MV-4-11 (cell line): ENCODE measurements at places on chromosomes 7 and 10.
A peak's percentile ranks its signal among the peaks of the same experiment; 100 is the strongest.

DNA sequence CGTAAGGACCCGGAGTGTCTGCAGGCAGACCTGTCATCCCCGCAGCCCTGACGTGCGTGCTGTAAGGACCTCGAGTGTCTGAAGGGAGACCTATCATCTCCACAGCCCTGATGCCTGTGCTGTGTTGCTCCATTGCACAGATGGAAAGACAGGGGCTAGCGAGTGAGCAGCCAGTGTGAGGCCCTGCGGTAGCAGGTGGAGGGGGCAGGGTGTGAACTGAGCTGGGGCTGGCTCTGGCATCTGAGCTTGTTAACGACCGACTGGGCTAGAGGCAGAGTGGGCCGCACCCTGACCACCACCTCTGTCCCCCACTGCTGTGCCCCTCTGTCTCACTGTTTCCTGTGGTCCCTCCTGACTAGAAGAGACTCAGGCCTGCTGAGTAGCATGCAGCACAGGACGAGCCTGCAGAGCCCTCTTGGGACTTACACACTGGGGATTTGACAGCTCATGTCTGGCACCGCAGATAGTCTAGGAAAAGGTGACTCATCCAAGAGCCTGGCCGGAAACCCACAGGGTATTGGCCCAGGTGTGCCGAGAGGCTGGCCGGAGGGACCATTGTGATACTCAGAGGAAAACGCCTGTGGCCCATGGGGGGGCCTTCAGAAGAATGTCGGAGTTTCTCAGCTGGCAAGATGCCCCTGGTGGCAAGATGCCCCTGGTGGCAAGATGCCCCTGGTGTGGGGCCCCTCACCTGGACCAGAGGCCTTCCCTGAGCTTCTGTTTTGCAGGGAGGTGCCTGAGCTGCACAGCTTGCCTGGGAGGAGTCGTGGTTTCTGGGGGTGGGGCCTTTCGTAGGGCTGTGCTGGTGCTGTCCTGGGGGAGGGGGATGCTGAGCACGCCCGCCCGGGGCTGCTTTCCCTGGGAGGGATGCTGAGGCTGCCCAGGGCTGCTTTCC, 34.3 kb downstream of the INPP5A start:
- DNase-seq, result peak; percentile 81

DNA sequence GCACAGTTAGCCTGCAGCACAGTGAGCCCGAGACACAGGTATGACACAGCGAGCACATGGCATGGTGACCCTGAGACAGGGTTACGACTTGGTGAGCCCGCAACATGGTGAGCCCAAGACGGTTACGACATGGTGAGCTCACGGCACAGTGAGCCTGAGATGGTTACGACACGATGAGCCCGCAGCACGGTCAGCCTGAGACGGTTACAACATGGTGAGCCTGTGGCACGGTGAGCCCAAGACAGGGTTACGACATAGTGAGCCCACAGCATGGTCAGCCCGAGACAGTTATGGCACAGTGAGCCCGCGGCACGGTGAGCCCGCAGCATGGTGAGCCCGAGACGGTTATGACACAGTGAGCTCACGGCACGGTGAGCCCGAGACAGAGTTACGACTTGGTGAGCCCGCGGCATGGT, 156.1 kb downstream of the MAD1L1 start:
- peak; percentile 97 for DNase-seq

DNA sequence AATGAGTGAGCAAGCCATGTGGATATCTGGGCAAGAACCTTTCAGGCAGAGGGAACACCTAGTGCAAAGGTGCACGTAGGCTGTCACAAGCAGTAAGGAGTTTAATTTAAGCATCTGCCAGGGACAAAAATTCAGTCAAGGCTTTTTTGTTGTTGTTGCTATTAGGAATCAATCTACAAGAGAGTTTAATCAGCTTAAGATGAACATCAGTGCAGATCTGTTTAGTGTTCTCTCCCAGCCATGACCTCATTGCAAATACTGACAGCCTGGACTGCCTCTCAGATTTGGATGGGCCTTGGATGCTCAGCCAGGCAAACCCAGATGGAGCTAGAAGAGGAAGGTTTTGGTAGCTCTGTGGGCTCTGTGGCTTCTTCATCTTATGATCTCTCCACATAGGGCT, 3.3 kb upstream of the GLCCI1 start:
- DNase-seq, result no peak

DNA sequence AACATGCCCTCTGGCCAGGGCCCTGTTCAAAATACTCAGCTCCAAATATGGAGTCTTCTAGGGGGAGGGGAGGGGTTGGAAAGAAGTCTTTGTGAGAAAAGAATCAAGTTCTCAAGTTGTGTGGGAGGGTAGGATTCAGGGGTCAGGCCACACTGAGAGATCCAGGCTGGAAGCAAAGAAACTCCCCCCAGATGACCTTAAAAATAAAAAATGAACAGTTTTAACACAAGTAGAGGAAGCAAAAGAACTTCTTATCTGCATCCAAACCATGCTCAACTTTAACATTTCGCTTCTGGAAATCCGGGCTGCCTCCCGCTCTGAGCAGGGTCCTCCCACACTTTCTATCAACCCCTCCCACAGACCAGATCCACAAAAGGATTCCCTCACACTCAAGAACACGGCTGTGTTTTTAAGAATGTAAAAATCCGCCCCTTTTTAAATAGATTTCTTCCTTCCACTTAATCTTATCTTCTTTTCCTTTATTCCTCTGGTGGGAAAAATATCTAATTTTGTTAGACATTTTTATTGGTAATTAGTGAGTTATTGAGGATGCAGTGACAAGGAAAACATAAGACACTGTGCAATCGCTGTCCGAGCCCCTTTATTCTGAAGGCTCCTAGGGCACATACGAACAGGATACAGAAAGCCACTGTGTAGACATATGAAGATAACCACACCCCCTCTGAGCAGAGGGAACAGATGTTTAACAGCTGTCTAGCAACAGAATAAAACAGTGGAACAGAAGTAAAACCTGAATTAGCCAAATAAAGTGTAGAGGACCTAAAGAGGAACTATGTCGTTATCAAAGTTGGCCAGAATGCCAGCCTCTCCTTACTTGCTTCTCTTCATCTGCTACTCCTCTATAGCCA, 43.8 kb downstream of the CYTH3 start:
- DNase-seq, result peak; percentile 89

DNA sequence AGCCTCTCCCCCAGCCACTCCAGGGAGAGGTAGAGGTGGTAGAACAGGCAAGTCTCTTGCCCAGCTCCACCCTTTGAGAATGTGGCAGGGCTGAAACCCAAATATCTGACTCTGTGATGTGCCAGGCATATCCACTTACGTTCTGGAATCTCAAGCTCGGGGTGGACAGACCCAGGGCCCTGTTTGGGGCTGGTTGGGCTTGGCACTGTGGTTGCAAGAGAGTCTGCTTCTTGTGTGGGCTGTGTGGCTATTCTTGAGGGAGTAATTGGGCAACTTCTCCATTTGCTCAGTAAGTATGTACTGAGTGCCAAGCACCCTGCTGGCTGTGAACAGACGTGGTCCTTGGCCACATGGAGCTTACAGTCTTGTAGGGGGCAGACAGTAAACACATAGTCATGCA, 4.7 kb downstream of the UBTD1 start:
- peak; percentile 55 for DNase-seq

GRCh38 chr7:1724118-1724910, 54.2 kb downstream of the ELFN1 start:
- no peak for DNase-seq

DNA sequence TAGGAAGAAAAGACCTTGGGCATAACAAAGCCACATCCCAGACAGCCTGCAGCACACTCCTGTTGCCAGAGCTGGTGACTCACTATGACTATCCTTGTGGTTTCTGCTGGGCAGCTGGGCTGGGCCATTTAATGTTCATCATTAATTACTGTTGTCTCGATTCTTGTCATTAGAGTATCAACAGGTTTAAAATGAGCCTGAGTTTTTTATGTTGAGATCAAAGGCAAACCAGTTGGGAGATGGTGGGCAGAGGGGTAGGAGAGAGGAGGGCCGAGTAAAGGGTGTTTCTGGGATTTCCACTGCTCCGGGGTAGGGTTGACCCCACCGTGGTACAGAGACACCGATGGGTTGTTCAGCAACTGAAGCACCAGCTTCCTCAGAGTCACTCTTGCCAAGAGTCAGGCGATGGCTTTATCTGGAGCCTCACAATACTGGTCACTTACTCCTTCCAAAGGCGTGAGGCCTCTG, 128.7 kb upstream of the LYZL1 start:
- DNase-seq, result no peak

- no peak for DNase-seq
Measured at GRCh38 chr7:66227808-66228207, 22.7 kb downstream of the TPST1 start.

- peak; percentile 40 for DNase-seq
Measured at GRCh38 chr10:31134311-31134952, 102.8 kb upstream of the ZNF438 start.

DNA sequence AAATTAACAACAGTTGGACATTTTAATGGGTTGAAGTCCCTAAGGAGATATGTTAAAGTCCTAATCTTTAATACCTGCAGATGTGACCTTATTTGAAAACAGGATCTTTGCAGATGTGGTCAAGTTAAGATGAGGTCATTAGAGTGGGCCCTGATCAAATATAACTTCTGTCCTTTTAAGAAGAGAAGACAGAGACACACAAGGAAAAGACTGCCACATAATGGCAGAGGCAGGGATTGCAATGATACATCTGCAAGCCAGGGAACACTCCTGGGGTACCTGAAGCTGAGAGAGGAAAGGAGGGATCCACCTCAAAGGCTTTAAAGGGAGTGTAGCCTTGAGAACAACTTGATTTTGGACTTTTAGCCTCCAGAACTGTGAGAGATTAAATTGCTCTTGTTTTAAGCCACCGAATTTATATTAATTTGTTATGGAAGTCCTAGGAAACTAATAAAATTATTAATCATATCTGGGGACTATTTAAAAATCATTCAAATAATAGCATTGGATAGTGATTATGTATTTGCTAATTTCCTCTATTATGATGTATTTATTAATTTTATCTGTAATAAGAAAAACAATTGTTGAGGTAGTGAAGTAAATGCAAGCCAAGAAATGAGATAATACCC, 700.0 kb upstream of the PCDH15 start:
- DNase-seq, result peak; percentile 3

- no peak for DNase-seq
Measured at GRCh38 chr7:55252386-55252785, 112.8 kb upstream of the LANCL2 start.

- no peak for DNase-seq
Measured at GRCh38 chr7:25891591-25891990, 260.4 kb upstream of the NFE2L3 start.

DNA sequence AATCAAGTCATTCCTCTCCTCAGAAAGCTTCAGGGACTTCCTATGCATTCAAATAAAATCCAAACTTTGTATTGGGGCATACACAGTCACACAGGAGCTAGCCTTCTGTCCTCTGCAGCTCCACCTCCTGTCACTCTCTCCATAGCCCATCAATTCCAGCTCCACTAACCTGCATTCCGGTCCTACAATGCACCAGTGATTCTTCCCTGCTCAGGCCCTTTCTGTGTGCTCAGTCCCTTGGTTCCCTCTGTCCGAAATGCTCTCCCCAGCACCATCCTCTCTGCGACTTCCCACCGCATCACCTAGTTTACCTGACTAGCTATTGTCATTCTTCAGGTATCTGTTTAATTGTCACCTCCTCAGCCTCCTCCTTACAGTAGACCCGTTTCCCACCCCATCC, 26.4 kb upstream of the YAE1 start:
- no peak for DNase-seq

GRCh38 chr7:140696024-140696679, 356 bp upstream of the NDUFB2 start:
- DNase-seq, result peak; percentile 85

GRCh38 chr10:108338146-108338545, 1173.6 kb upstream of the SORCS1 start:
- DNase-seq, result no peak

DNA sequence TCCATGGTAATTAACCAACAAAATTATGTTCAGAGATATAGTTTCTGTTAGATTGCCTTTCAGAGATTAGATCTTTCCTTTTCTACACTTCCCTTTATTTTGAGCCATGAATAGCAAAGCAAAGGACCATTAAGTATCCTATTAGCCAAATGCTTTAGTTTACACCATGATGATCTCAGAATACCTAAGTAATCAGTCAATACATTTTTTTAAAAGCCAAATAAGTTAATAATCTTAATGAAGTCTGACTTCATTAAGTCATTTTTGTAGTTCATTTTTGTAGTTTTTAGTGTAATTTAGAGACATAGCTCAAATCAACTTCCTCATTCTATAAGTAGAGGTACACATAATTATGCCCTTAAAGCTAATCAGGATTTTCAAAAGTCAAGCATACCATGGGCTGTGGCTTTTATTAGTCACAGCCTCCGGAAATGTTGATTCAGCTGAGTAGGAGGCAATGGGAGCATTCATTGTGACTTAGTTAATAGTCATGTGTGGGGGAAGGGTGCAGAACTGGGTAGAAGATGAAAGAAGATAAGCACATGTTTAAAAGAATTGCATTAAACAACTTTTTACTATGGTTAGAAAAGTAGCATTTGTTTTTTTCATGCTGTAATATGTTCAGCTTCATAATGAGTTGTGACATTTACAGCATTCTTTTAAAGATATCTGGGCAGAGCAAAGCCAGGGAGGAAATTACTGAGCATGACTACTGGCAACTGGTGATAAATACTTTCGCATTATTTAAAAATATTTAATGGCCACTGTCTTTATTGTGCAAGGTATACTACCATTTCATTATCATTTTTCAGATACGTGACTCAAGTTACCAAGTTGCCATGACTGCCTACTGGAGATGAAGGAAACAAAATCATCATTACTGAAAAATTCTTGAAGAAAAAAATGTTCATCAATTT, 57.3 kb upstream of the CCDC71L start:
- DNase-seq, result peak; percentile 97

DNA sequence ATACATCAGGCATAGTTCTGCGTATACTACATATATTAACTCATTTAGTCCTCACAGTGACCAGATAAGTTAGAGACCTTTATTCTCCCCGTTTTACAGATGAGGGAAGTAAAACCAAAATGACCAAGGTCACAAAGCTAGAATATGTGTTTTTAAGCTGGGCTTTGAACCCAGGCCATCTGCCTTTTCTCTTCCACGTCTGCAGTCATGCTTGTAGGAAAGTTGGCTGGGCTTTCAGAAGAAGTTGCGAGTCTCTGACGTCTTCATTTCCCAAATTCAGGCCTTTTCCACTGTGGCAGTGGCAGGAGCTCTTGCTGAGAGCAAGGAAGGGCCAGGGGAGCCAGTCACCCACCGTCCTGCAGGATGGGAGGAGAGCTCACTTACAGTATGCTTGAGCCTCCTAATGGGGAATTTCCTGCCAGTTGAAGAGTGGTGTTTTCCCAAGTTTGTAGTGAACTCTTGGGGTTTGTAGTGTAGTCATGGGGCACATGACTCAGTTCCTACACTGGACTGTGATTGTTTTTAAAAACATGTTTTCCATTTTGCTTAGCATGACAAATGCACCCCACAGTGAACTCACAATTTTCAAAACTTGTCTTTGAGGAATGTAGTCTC, 34.2 kb downstream of the CYP17A1 start:
- DNase-seq, result peak; percentile 1

- DNase-seq, result no peak
Measured at GRCh38 chr10:62467527-62467926, 93.4 kb downstream of the ZNF365 start.

GRCh38 chr10:118925404-118926071, 104.0 kb upstream of the NANOS1 start:
- DNase-seq, result no peak
